Sciatic nerve (tissue), 2 donors: ENCODE measurements at places on chromosomes 4 and X. TPM values are rescaled to one million over a fixed set of nuclear protein-coding genes. Genes with fewer than 3 reads are reported as not detected.
A peak's percentile ranks its signal among the peaks of the same experiment; 100 is the strongest.

Gene AKAP4
- not detected for total RNA-seq

GRCh38 chrX:154799556-154800348 is 5.5 kb downstream of the MPP1 start:
- no peak for DNase-seq

Gene FGB
- not detected for total RNA-seq

Gene DKK2
- total RNA-seq = 16.5 TPM

Gene PAGE4
- total RNA-seq = not detected

DNA sequence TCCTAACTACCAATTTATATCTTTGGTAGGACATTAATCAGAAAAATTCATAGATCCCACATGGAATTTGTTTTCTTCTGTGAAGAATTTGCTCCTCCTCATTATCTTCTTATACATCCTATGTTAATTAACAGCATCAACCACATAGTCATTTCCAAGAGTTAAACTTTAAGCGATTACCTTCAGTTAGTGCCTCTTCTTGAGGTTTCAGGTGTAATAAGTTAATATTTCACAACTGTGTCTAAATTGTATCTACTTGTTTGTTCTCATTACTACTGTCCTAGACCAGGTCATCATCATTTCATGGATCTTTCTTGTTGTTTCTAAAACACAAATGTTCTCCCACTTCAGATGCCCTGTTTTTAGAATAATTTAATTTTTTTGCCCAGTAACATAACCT is 457.9 kb downstream of the FAT4 start:
- no peak for DNase-seq

DNA sequence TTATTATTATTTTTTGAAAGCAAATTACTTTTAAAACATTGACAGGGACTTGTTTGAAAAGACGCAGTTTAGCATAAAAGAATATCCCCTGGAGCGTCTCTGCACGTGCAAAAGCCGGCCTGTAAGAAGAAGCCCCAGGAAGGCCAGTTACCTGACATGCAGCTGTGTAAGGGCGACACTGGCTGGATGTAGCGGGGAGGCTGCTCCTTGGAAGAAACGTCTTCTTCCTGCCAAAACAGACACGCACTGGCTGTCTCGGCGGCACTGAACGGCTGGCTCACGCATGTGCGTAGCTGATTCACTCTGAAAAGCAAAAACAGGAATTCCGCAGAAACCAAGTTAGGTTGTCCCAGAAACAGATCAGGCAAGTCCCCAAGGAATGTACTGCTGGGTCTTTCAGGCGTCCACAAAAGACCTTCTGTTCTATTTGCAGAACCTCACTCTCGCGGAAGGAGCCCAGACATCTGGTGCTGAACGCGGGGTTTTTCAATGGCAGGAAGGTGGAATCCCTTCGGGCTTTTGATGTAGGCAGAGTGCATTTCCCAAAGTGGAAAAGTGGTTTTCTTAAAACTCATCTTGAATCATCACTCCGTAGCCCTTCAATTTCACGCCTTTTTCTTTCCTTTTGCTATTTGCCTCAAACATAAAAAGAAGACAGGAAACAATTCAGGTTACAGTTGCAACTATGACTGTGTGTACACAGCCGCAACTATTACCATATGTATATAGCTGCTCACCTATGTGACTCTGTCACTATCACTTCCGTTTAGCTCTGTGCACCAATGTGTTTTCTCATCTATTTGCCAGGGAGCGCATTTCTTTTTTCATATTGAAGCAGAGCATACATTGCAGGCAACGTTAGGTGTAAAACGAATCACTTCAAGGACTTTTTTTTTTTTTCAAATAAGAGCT is 38.1 kb upstream of the ARSH start:
- DNase-seq = peak; percentile 58

Gene UCHL1
- 63.4 TPM for total RNA-seq

Gene CXCL11
- 1.2 TPM for total RNA-seq

DNA sequence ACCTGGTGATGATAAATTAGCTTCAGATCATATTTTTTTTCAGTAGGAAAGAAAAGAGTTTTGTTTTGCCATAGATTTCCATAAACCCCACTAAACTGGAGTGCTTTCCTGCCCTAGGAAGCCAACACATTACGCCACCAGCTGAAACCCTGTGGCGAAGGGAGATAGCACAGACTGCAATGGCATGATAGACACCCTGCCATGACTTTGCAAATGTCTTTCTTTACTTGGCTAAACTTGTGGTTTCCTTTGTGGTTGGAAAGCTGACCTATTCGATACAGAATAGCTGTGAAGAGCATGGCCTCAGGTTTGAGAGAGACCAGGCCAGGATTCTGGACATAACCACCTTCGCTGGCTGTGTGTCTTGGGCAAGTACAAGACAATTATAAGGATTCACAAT is 19.1 kb downstream of the MFAP3L start:
- DNase-seq = no peak

- no peak for DNase-seq
Measured at GRCh38 chr4:134024251-134024650, 177.3 kb downstream of the PABPC4L start.

GRCh38 chrX:34365471-34365870 is 233.4 kb upstream of the FAM47A start:
- DNase-seq = no peak

DNA sequence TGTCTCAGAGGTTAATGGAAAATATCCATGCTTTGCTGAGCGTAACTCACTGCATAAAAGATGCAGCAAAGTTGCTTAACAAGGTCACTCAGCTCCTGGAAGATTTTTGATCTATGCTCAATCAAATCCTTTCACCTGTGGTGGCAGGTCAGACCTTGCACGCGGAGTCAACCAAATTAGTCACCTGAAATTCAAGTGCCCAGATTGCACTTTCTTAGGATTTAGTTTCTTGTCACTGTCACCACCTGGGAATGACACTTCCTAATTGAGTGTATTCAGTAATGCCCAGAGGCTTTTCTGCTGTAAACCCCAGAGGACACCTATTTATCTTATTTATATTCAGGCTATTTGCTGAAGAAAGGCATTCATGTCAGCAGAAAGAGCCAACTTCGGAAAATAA is 215.8 kb upstream of the SMIM31 start:
- DNase-seq = no peak

- DNase-seq = no peak
Measured at GRCh38 chr4:138035781-138036258, 206.3 kb downstream of the SLC7A11 start.

Gene IL2RG
- 9.9 TPM for total RNA-seq

DNA sequence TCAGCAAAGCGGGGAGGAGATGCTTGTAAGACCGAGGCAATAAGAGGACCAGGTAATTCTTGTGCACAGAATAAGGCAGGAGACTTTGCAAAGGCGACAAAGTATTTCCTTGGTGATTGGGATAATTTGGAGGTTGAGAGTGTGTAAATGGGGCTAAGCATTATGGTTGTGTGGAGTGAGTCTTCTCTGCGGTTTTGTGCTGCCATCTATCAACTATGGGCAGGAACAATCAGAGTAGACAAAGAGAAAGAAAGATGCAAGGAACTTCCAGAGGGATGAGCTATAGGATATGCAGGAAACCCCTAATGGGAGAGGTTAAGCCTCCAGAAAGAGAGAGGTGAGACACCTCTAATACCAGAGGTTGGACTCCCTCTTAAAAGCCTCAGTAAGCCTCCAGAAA is 339.8 kb downstream of the PAPSS1 start:
- DNase-seq = no peak

Gene CHST7
- 7.0 TPM for total RNA-seq

- DNase-seq = no peak
Measured at GRCh38 chrX:48530736-48531135, 8.8 kb upstream of the TBC1D25 start.

DNA sequence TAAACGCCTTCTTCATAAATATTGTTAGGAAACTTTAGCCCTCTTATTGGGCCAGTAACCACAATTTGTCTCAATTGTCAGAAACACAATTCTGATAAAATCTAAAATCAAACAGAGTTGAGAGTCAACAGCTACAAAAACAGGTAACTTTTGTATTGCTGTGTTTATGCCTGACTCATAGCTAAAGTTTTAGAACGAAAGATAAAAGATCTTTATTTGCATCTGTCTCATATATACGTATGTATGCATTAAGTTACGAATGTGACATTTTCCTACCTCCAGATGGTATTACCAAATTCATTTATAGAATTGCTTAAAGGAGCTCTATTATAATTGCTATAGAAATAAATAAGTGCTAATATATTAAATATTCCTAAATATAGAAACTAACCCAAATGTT is 887.9 kb upstream of the NDST4 start:
- no peak for DNase-seq

- no peak for DNase-seq
Measured at GRCh38 chrX:120726294-120726693, 96.4 kb upstream of the C1GALT1C1 start.

DNA sequence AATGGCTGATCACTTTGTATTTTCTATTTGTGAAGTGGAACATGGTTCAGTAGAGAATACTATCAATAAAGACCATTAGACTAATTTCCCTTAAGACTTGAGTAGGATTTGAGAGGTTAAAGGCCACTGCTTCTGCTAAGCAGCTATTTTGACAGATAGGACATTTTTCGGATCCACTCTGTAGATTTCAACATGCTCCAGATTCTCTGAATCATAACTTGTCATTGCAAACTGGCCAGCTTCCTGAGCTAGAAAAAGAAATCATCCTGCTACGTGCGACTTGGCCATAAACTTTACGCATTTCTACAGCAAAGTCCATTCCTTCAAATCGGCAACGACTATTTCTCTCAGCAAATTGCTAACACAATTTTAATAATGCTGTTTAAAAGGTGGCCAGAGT is 55.2 kb downstream of the MGST2 start:
- no peak for DNase-seq

DNA sequence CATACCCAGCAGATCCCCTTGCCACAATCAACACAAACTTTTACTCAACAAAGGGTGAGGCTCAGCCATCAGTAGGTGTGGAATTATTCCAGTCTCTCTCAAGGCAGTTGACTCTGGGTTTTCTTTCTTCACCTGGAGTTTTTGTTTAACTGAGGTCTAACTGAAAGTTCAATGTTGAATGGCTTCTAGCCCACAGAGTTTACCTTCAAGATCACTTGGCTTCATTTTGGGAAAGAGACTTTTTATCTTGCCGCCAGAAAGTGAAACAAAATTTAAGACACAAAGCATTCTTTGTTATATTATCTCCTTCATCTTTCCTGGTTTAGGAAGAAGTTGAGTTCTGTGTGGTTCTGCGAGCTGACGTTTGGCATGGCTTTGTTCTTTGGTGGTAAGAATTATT is 83.8 kb upstream of the RASGEF1B start:
- DNase-seq = no peak

DNA sequence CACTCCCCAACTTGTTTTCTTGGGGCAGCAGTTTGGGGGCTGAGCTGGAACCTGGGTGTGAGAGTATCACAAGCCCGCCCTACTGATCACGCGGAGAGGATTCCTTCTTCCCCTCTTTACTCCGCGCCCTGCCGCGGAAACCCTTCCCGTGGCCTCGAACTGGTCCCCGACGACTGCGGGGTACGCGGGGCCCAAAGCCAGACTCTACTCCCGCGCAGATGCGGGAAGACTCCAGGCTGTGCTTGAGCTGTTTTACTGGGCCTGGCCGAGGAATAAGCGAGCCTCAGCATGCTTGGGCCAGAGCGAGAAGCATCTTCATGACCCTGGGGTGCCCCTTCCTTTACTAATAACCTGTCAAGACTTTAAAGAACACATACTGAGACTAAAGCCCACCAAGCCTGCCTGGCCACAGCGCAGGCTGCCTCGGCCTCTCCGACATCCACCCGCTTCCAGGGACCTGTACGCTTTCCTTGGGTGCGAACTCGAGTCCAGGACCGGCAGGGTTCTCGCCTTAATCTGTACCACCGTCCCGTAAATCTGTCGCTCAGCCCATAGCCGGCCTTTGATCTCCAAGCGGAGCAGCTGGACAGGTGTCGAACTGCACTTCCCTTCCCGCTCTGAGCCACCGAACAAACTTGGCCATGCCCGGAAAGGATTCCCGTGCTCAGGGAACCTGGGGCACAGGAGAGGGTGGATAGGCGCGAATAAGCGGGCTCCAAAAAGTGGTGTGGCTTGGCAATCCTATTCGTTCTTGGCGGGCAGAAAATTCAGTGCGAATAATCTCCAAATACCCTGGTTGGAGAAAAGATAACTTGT is 55.0 kb upstream of the TMEM33 start:
- no peak for DNase-seq

Gene ARL9
- not detected for total RNA-seq

DNA sequence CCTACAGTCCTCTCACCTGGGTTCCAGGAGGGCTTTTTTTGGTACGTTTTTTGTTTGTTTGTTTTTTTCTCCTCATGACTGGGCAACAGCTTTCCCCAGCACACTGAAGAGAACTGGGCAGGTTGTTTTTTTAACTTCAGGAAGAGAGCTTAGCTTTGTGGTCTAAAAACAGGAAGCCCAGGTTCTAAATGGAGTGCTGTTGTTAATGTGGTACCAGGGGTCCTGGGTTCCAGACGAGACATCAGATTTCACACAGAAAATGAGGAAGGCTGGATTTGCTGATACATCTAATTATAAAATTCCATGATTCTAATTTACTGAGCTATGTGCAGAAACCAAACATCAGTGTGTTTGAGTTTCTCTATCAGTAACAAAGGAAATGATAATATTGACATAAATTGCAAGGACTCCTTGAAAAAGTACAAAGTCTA is 4.2 kb downstream of the MYOZ2 start:
- no peak for DNase-seq

- DNase-seq = no peak
Measured at GRCh38 chr4:121048165-121048564, 24.2 kb downstream of the NDNF start.

Gene UBQLN2
- 32.6 TPM for total RNA-seq

DNA sequence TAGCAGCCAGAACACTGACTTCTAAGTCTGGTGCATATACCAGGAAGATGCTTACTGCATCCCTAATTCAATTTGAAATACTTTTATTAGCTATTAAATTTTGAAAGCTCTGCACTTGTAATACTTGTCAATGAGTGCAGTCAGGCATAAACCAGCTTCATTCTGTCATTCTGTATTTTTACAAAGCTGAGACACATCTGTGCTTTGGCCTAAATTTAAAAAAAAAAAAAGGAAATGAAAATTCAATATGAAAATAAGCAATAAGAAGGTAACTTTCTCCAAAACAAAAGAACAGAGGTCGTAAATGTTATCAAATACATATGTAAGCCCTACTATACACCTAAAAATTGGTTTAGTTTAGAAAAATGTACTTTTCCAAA is 7.0 kb downstream of the SMIM14 start:
- DNase-seq = no peak
